ENCODE measurements at places on chromosomes 3 and 15. TPM values are rescaled to one million over a fixed set of nuclear protein-coding genes. Genes with fewer than 3 reads are reported as not detected.

- DNase-seq = no peak
These were observed 270.6 kb upstream of the HES1 start for GRCh38 chr3:193865339-193865738.

GRCh38 chr15:92087211-92087610 is 233.7 kb downstream of the SLCO3A1 start:
- no peak for DNase-seq

DNA sequence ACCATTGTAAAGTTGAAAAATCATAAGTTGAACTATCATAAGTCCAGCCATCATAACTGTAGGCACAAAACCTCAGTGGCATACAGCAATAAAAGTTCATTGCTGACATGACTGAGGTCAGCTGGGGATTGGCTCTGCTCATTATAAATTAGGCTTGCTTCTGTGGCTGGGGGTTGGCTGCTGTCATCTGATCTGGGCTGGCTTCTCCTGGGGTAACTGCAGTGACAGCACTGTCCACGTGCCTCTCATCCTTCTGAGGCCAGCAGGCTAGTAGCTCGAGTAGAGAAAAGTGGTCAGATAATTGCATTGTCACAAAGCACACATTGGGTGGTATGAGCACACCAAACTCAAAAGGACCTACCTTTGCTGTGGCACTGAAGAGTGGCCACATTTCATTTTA is 31.3 kb downstream of the CMTM7 start:
- no peak for DNase-seq

DNA sequence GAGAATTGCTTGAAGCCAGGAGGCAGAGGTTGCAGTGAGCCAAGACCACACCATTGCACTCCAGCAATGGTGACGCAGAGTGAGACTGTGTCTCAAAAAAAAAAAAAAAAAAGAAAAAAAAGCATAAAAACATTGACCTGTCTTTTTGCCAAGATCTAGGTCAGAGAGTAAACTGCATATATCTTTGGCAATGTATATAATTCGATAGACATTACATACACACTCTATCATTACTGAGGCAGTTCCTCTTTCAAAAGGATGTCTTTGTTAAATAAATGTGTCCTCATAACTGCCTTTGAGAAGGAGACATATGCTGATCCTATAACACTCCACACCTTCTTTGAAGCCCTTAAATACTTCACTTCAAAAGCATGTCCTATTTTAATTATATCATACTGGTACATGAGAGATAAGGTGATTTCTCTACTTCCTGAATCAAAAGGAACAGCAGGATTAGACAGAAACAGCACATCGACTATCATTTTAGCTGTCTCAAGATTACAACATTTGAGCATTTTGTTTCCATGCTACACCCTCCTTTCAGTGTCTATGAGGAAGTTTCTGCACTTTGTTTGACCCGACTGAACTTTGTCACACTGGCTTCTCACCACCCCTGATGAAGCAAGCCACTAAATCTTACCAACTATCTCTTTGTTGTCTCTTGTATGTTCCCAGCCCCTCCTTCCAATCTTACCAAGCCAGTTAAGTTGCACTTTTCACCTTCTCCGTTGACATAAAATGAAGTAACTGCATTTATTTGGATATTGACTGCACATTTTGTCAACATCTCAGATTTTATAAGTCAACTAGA is 335.8 kb downstream of the MECOM start:
- DNase-seq = no peak

GRCh38 chr15:95957861-95958260 is 372.6 kb upstream of the NR2F2 start:
- DNase-seq = no peak

DNA sequence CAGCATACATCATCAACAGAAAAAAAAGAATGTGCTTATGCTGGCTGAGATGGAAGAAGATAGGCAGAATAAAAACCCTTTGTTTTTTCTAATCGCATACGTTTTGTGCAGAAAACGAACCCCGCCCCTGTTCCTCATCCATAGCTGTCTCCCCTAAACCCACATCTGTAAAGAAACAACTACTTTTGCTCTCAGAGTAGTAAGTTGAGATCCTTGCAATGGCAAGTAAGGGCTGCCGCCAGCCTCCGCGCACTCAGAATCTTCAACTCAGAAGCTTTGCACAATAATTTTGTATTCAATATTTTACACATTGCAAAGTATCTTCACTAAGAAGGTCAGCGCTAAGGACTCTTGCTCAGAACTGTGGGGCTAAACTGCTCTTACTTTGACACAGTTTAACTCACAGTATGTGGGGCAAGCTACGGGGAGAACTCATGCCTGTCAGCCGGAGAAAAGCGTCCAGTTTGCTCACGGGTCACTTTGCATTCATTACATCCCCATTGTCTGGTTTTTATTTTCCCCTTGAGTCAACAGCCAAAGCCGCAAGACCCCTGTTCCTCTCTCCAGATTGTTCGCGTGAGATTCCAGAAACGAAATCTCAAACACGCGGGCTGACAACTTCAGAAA is 1.0 kb downstream of the LYSMD4 start:
- no peak for DNase-seq

GRCh38 chr3:193960487-193961274 is 175.3 kb upstream of the HES1 start:
- no peak for DNase-seq

GRCh38 chr3:167740961-167741587 is 5.6 kb downstream of the SERPINI1 start:
- no peak for DNase-seq

- no peak for DNase-seq
These were observed 50.7 kb downstream of the ROPN1B start for GRCh38 chr3:126019683-126020082.

DNA sequence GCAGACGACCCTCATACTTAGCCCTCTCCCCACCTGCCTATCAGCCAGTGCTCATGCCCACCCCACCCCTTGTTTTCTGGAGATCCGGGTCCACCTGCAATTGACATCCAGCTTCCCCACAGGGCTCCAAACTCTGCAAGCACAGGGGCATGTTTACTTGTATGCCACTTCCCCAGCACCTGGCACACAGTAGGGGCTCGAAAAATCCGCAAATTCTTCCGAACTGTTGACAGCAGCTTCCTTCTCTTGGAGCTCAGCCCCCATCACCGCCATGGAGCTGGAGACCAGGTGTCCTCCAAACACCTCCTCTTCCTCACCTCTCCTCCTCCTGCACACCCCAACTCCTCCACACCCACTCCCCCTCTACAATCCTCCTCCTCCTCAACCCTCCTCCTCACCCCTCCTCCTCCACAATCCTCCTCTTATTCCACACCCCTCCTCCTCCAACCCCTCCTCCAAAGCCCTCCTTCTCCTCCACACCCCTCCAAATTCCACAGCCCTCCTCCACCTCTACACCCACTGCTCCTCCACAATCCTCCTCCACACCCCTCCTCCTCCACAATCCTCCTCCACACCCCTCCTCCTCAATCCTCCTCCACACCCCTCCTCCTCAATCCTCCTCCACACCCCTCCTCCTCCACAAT is 70.4 kb upstream of the BLM start:
- no peak for DNase-seq

DNA sequence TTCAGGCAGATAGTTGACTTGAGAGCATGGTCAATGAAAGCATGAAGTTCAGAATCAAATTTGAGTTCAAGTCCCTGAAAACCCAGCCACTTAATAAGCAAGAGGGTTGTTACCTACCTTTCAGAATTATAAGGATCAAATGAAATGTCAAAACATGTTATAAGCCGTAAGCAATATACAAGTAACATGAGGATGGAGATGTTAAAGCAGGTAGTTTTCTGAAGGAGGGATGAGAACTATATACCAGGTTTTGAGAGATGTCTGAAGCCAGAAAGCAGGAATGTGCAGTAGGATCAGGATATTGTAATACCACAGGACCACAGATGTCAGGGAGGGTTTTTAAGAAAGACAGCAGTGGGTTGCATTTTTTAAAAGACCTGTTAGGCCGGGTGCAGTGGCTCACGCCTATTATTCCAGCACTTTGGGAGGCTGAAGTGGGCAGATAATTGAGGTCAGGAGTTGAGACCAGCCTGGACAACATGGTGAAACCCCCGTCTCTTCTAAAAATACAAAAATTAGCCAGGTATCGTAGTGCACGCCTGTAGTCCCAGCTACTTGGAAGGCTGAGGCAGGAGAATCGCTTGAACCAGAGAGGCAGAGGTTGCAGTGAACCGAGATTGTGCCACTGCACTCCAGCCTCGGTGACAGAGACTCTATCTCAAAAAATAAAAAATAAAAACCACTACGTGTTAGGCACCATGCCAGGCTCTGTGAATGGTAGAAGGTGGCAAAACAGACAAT is 6.9 kb upstream of the EIF3J start:
- no peak for DNase-seq

- DNase-seq = no peak
These were observed 15.5 kb downstream of the PDZRN3 start for GRCh38 chr3:73609315-73609641.

Gene MORC1
- total RNA-seq = not detected

Gene ZMYND10
- total RNA-seq = 0.45 TPM

Gene EFHB
- total RNA-seq = not detected

Gene PLSCR2
- not detected for total RNA-seq

Gene GABRG3
- not detected for total RNA-seq
